ENCODE measurements at places on chromosomes 1 and 21.

GRCh38 chr1:109636201-109636952 lies 16.7 kb downstream of the AMPD2 start:
- no peak for DNase-seq

- DNase-seq, result no peak
These were observed 140.0 kb downstream of the OMA1 start for GRCh38 chr1:58406301-58407071.

DNA sequence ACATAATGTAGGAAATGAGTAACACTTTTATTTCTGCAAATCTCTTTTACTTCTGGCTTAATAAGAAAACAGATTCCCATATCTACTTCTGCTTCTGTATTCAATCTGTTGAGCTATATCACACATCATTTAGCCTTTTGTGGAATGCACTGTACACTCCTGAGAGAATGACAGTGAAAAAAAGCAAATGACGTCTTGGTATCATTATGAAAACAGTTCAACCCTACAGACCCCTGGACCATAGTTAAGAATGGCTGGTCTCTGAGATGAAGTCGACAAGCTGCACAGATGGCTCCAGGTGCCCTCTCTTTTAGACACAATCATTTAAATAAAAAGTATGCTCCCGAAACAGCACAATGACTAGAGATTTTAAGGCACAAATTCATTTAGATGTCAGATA lies 247.0 kb downstream of the RERE start:
- DNase-seq, result no peak

DNA sequence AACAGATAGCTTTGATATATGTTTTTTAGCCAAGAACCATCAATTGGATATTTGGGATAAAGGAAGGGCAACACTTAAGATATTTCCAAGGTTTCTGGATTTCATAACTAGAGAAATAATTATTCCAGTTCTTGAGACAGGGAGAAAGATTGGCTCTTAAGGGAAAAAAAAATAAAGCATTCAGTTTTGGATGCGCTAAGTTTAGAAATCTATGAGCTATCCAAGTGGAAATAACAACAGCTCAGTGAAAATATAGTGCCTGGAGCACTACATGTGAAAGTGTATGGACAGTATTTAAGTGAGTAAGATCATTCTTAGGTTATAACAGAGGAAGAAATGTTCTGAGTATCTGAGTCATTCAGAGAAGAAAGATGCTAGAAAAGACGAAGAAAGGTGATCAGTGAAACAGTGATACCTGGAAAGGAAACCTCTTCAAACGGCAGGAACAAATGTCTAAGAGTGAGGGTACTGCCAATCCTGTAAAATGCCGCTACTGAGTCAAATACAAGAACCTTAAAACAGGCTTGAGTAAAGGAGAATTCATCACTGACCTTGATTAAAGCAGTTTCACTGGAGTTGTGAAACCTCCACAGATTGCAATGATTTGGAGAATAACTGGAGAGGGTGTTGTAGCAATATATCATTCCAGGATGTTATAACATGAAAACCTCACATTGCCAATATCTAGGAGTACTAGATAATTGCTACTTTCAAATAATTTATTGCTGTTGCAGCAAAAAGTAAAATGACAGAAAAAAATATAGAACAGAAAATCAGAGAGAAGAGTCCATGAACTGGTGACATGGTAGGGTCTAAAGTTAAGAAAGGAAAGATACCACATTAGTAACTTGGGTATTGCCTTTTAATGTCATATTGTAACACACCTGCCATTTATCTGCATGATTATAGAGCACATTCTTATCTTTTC lies 482.1 kb upstream of the RGS18 start:
- no peak for DNase-seq

DNA sequence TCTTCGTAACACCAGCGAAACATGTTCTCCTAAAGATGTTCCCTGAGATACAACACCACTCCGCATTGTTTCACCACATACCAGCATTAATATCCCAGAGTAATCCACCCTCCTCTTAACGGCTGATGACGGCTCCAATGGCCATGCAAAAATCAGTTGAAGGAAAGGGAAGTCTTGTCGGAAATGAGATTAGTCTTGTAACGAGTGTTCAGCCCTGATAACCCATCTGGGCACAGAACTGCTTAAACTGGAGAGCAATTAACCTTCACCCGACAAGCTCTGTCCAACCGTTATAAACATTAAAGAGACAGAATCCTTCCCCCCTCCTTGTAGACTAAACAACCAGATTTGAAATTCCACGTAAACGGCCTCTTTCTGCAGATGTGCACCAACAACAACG lies 21.9 kb downstream of the ERG start:
- no peak for DNase-seq

DNA sequence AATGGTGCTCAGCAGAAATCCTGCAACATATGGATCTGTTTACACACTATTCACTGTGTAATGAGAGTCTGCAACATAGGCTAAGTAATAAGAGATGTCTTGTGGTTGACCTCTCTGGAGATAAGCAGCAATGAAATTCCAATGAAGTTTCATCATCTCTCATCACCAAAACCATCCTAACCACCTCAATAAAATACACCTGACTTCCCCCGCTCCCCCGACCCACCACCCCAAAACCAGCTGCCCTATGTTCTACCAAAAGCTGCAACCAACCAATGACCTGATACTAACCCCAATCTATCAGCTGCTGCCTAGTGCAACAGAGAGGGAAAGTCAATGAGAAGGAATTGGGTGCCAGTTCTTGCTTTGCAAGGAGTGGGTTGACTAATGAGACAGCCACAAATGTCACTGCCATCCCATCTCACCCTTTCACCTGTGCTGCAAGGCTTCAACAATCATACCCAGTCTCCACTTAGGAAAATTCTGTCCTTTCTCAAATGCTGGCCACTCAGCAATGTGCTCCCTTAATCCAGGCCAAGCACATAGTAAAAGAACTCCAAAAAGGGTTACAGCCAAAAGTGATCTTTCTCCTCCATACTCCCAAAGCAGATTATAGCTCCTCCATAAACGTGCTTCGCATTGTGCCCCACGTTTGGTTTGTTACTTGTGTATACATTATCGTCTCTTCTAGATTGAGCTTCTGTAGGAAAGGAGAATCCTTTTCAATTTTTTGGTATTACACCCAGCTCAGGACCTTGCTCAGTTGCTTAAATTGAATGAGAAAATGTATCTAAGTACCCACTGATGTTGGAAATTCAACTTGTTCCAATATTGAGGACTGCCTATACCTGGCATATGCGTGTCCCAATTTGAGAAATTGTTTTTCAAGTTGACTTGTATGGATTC lies 29.0 kb downstream of the MRPL39 start:
- no peak for DNase-seq

GRCh38 chr1:41890825-41891198 lies 27.9 kb downstream of the HIVEP3 start:
- no peak for DNase-seq

GRCh38 chr1:60797351-60797750 lies 285.0 kb upstream of the NFIA start:
- no peak for DNase-seq

DNA sequence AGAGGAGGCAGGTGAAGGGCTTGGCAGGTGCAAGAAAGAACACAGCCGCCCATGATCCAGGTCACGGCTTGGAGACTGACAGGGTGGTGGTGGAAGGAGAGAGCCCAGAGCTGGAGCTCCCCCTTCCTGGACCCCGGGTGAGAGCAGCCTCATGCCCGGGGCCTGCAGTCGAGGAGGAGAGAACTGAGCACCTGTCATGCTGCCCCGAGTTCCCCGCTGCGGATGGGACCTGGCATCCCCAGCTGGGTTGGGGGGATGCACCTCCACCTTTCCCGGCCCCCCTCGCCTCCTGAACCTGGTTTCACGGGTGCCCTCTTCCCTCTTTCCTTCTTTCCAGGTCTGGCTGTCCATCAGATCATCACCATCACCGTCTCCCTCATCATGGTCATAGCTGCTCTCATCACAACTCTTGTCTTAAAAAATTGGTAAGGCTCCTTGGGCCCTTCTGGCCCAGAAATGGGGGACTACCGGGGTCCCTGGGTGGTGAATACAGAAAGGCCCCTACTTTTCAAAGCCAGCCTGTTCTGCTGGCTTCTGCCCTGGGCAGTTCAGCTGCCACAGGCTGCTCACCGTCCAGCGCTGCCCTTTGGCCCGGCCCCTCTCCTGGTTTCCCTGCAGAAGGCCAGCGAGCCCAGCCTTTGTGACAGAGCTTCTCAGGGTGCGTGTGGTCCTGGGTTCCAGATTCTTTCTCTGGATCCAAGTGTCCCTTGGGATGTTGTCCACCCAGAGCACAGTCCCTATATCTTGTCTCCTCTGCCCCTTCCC lies 115.3 kb downstream of the AJAP1 start:
- no peak for DNase-seq

GRCh38 chr1:235012436-235013210 lies 116.0 kb downstream of the TOMM20 start:
- DNase-seq, result no peak

DNA sequence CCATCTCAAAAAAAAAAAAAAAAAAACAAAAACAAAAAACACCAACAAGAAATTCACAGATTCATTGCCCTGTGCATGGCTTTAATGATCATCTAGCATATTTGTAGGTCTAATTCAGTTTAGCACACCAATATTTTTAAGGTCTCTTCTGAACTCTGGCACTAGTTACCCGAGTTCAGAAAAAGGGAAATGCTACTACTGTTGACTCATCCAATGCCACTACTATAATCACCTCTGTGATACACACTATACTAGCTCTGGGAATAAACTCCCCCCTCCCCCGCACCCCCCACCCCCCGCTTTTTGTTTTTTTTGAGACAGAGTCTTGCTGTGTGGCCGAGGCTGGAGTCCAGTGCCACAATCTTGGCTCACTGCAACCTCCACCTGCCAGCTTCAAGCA lies 55.6 kb downstream of the FBXO42 start:
- no peak for DNase-seq

GRCh38 chr1:181083842-181084605 lies 4.5 kb upstream of the IER5 start:
- peak; percentile 13 for DNase-seq

GRCh38 chr1:119323216-119323982 lies 45.2 kb upstream of the HAO2 start:
- DNase-seq, result no peak

DNA sequence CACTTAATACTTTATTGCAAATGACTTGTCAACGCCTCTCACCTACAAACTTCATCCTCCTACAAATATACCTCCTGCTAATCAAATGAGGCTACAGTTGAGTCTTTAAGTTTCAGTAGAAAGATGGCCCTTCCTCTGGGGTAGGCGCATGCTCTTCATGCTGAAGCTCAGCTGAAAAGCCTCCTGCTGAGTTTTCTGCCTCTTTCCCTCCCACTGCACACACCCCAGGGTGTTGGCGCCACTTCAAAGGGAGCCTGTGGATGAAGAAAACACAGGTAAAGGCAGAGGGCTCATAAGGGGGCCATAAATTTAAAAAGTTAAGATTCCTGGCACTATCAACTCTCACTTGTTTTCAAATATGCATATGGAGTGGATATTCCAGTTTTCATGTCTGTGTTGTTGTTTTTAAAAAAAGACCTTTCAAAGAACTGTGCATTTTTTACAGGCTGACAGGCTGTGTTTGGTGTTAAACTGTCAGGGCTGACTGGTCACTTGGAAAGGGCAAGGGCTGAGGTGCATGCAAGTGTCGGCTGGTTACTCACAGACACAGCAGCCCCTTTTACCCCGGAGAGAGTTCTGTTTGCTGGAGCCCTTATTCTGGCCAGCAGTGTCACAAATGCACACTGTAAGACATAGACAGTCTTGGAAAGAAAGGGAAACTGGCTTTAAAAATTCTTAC lies 42.9 kb upstream of the LGALS8 start:
- no peak for DNase-seq

- no peak for DNase-seq
These were observed 5.2 kb downstream of the ADPRS start for GRCh38 chr1:36093929-36094328.

DNA sequence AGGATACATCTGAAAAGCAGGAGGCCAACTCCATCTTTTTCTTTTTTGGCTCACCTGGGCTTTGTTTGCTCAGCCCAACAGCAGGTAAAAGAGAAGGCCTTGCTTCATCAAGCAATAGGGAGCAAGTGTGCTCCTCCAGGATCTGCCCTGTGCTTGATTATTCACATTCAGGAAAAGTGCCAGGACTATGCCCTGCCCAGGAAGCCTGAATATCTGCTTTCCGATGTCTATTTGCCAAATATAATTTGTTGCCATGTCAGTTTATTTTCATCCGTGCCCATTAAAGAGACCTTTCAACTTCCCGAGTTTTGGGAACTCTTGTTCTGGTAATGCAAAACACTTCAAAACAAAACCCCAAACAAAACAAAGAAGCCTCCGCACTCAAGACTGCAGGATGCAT lies 185.3 kb downstream of the CDC7 start:
- DNase-seq, result no peak

DNA sequence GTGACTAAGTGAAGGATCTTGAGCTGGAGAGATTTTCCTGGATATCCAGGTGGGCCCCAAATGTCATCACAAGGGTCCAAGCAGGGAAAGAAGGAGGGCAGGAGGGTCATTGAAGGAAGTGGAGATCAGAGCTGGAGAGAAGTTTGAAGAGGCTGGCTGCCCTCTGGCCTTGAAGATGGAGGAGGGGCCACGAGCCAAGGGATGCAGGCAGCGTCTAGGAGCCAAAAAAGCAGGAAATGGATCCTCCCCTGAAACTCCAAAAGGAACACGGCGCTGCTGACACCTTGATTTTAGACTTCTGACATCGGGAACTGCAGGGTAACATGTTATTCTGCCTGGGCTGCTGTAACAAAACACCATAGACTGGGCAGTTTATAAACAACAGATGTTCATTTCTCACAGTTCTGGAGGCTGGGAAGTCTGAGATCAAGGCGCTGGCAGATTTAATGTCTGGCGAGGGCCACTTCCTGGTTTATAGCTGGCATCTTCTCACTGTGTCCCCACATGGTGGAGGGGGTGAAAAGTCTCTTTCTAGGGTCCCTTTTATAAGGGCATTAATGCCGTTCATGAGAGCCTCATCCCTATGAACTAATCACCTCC lies 28.8 kb upstream of the ZBTB21 start:
- DNase-seq, result no peak

GRCh38 chr1:41440321-41441085 lies 44.0 kb downstream of the EDN2 start:
- no peak for DNase-seq

- no peak for DNase-seq
These were observed 210.8 kb upstream of the CACYBP start for GRCh38 chr1:174788981-174789380.

- peak; percentile 78 for DNase-seq
These were observed at the start of gene VPS13D for GRCh38 chr1:12229835-12230548. Gene VPS13D (plus strand): TSS chr1:12230030. CDS start chr1:12234267, 4,237 bp downstream.

DNA sequence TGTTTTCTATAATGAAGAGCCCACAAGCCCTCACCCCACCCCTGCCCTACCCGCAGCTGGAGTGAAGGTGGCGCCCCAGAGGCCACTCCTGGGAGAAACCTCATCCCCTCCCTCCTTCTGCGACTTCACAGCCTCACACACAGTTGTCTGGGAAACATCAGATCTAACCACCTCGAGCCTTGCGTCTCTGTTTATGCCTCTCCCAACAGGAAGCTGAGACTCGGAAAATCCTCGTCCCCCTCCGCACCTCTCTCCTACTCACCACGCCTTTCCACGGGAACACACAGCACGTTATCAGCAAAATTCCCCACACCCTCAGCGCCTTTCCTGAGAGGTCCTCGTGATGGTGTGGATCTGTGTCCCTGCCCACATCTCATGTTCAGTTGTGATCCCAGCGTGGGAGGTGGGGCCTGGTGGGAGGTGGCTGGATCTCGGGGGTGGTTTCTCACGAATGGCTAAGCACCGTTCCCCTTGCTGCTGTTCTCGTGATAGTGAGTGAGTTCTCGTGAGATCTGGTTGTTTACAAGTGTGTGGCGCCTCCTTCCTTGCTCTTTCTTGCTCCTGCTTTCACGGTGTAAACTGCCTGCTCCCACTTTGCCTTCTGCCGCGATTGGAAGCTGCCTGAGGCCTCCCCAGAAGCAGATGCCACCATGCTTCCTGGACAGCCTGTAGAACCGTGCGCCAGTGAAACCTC lies 190.6 kb downstream of the KIF26B start:
- DNase-seq, result no peak

Data from activated CD4-positive, CD25-positive, alpha-beta regulatory T cell (primary cell).